ENCODE measurements at places on chromosomes 4 and X. TPM values are rescaled to one million over a fixed set of nuclear protein-coding genes. Genes with fewer than 3 reads are reported as not detected.

The GABRA4 gene
- not detected for total RNA-seq

The UGT2B11 gene
- not detected for total RNA-seq

The REELD1 gene
- not detected for total RNA-seq

The PABPC1L2B gene
- not detected for total RNA-seq

The DMRTC1B gene
- not detected for total RNA-seq

The ATP6AP2 gene
- 99.4 TPM for total RNA-seq

The IL15 gene
- 2.0 TPM for total RNA-seq

The CAPN6 gene
- under 0.01 TPM for total RNA-seq

The RASGEF1B gene
- not detected for total RNA-seq

The ZNF157 gene
- not detected for total RNA-seq

The TEX11 gene
- not detected for total RNA-seq

The PLAC1 gene
- total RNA-seq: 0.15 TPM

The PRPS2 gene
- 41.7 TPM for total RNA-seq

The BRS3 gene
- total RNA-seq: not detected

The CT45A10 gene
- total RNA-seq: not detected

The GAGE2A gene
- not detected for total RNA-seq

The SRPX2 gene
- 32.4 TPM for total RNA-seq

The NALF2 gene
- not detected for total RNA-seq

The KLHL4 gene
- total RNA-seq: 0.50 TPM

The STARD8 gene
- 2.7 TPM for total RNA-seq

The TMEM31 gene
- not detected for total RNA-seq

The RAB33A gene
- total RNA-seq: 10.1 TPM

The SH3BP2 gene
- total RNA-seq: 25.1 TPM

The HHIP gene
- total RNA-seq: 3.0 TPM

The FBXO8 gene
- 17.1 TPM for total RNA-seq

The FAM47B gene
- total RNA-seq: not detected

The MAMLD1 gene
- total RNA-seq: 1.2 TPM

The MSX1 gene
- total RNA-seq: 0.74 TPM

The NUDT10 gene
- total RNA-seq: 4.2 TPM

The GAGE12F gene
- not detected for total RNA-seq

The ARR3 gene
- not detected for total RNA-seq

The MAGEA2 gene
- total RNA-seq: not detected

The ARHGAP24 gene
- total RNA-seq: 8.1 TPM

The CLCN5 gene
- total RNA-seq: 2.2 TPM

The AMOT gene
- 5.0 TPM for total RNA-seq

Measured in bronchus fibroblast of lung (primary cell).